ENCODE measurements at places on chromosomes 11 and 22.

GRCh38 chr11:47225552-47226400, 11.0 kb downstream of the DDB2 start:
- no peak for DNase-seq

DNA sequence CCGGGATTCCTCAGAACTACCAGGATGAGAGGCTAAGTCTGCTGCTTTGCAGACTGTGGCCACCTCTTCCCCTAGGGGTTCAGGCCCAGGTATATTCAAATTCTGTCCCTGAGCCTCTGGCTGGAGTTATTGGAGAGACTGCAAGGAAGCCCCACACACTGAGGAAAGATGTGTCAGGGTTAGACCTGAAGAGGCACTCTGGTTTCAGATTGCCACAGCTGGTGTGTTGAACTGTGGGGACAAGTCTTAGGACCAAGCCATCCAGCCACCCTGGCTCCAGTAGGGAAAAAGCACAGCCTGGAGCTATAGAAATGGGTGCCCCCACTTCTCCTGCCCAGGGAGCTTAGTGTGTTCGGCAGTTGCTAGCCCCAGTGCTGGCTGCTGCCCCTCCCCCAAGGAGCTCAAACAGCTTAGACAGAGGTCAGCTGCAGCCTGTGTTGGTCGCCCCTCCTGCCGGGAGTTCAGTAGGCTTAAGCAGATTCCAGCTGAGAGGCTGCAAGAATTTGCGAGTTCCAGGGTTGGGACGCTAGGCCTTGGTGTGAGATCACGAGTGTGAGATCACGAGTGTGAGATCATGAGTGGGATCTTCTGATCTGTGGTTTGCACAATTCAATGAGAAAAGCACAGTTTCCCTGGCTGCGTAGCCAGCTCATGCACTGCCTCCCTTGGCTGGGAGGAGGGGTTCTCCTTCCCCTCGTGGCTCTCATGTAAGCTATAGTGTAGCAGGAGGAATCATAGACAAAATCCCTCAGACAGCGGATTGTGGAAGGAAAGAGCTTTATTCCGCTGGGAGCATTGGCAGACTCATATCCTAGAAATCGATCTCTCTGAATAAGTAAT, 552.1 kb upstream of the CHORDC1 start:
- DNase-seq = no peak

GRCh38 chr11:46504817-46505613, 88.8 kb downstream of the AMBRA1 start:
- no peak for DNase-seq

GRCh38 chr11:95589893-95590612, 199.5 kb downstream of the FAM76B start:
- no peak for DNase-seq

DNA sequence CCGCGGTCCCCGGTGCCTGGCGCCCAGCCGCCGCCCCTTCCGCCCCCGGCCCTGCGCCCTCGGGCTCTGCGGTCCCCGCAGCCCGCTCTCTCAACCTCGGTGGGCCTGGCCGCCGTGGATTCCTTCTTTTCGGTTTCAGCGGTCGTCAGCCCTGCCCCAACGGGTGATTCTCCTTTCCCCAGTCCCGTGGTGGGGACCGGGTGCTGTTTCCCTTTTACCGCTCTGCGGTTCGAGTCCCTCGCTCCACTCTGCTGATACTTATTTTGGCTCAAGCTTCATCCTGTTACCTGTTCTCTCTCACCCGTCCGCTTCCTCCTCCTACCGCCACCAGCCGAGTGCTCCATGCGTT, 494 bp downstream of the ZDHHC5 start:
- DNase-seq = no peak

DNA sequence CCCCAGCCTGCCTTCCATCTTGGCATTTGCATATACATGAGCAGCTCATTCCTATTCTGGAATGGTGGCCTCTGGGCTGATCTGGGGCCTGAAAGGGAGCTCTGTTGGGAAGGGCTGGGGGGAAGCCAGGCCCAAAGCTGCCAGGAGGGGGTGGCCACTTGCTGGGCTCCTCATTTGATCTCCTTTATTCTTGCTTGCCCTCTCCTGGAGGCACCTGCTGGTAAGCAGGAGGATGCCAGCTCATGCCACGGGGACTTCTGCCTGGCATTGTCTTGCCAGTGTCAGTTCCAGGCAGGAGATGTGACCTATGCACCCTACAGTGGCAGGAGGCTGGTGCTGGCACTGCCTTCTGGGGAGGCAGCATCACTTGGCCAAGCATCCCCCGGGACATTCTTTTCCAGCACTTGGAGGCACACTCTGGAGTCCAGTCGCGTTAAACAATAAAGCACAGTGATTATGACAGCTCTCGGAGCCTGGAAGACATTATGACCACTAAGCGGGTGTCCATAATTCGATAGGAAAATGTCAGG, 128.3 kb downstream of the NTM start:
- DNase-seq = peak; percentile 57

GRCh38 chr22:35960854-35961253, 67.8 kb downstream of the RBFOX2 start:
- DNase-seq = no peak

GRCh38 chr11:103927535-103927934, 108.9 kb upstream of the DDI1 start:
- DNase-seq = no peak

- DNase-seq = no peak
Measured at GRCh38 chr11:34446386-34446785, 7.7 kb downstream of the CAT start.

- no peak for DNase-seq
Measured at GRCh38 chr22:29693671-29694070, 26.1 kb upstream of the CABP7 start.

GRCh38 chr11:59859673-59860072, 6.6 kb downstream of the TCN1 start:
- no peak for DNase-seq

- DNase-seq = no peak
Measured at GRCh38 chr11:99773646-99774045, 752.9 kb downstream of the CNTN5 start.

- DNase-seq = no peak
Measured at GRCh38 chr11:57646194-57646798, 3.4 kb downstream of the YPEL4 start.

DNA sequence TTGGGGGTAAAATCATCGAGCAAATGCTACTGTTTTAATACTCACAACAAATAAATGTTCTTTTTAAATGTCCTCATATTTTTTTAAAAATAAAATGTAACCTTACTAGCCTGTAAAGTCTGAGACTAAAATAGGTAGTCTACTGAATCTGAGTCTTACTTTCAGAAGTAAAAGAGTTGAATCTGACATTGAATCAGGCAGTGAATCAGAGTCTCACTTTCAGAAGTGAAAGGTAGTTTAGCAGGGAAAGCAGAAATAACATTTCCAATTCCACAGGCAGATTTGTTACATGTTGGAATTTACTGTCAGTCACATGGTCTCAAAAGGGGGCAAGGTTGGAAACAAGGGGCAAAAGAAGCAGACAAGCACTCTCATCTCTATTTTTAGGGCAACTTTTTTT, 143.0 kb downstream of the ELP4 start:
- DNase-seq = no peak

DNA sequence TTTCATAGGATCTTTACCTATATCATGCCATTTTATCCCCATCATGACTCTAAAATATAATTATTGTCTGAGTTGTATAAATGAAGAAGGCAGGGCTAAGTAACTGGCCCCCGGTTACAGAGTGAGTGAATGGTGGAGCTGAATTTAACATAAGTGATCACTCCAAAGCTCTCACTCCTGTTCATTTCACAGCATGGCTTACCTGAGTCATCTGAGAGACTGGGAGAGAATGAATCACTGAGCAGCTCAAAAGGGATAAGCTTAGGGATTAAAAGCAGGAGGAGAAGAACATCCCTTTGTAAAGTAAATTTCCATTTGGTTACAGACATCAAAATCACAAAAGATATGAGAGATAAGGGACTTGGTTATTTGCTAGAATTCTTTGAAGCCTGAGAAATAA, 294.0 kb upstream of the CTSC start:
- no peak for DNase-seq

DNA sequence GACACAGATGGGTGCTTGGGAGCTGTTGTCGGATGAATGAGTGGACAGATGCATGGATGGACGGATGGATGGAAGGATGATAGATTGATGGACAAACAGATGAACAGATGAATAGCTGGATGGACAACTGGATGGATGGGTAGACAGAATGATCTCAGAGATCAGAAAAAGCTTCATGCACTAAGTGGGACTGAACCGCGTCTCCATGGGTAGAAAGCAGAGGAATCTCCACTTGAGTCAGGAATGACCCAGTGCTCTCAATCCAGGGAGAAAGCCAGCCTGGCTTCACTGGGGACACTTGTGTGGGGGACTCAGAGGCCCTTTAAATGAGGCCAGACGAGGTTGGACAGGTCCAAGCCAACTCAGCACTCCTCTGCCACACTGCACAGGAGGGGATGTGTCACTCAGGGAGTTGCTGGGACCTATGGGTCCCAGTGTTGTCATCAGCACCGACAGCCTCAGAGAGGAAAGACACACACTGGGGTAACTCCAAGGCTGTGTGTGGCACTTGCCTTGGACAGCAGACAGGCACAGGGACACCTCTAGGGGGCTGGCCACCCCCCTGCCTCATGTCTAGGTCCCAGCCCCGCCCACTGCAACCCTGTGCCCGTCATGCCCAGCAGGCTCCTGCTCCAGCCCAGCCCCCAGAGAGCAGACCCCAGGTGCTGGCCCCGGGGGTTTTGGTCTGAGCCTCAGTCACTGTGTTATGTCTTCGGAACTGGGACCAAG, 5.6 kb downstream of the IGLL5 start:
- no peak for DNase-seq

All from anterior cingulate cortex (tissue), 58 donors.